ENCODE measurements at places on chromosomes 7 and 10.

- DNase-seq, result no peak
Observed at GRCh38 chr10:85008488-85009184, 680.2 kb downstream of the CCSER2 start.

- no peak for DNase-seq
Observed at GRCh38 chr10:97380516-97380915, 20.6 kb downstream of the RRP12 start.

DNA sequence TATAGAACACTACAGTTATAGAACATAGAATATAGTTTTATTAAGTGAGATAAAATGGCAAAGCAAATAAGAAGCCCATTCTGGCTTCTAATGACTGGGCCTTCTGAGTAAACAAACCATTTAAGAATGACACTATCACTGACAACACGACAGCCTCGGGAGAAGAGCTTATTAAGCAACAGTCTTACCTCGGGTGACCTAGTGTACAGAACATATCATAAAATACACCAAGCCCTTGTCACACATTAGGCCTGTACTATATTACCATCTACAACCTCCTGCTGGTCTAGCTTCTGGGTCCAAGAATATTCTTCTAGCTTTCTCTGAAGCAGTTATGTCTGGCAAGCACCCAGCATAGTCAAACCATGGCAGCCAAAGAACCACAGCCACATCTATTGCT is 32.0 kb downstream of the CCDC186 start:
- DNase-seq, result no peak

DNA sequence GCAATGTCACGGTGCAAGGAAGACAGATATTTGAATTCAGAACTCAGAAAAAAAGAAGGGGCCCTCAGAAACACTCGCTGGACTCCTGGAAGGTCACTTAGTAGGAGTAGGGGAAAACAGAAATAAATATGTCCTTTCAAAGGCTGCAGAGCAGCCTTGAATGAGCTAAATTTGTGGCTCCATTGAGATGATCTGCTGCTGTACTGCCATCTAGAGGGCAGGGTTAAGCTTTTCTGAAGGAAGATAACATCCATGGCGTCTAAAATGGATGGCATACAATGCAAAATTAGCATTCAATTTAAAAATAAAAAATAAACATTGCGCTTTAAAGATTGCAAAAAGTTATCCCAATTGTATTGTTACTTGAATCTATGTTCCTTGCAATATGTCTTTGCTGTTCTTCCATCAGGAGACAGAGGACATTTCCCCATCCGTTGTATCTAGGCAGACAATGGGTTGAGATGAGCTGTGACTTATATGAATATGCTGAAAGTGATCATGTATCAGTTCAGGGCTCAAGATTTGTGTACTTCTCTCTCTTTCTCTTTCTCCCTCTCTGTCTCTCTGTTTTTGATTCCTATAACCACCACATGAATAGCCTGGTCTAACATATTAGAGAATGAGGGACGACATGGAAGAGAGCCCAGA is 642.2 kb downstream of the SH2D4B start:
- DNase-seq, result no peak

DNA sequence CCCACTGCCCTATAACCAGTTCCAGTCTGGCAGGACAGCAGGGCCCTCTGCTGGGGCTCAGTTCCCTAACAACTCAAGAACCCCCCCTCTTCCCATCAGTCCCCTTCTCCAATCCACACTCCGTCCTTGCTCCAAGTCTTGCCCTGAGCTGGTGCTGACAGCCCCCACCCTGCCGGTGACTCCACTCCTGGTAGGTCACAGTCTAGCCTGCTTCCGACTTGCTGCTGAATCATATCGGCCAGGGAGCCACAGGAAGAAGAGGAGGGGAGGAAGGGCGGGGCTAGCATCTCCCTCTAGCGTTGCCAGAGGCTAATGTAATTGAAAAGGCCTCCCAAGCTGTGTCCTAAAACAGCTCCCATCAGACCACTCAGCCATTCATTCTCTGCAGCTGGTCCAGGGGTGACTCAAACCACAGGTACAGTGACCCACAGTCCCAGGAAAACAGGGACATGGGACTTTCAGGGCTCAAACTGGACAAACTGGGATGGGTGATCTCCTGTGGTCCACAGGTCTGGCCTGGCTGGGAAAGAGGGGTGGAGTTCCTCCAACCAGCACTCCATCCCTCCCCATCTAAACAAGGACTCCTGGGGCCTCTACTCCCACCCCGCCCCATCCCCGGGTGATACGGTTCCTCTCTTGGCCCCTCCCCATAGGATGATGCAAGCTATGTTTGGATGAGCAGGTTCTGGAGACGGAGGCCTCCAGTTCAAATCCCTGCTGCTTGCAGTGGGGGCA is 158.8 kb downstream of the SH3PXD2A start:
- peak; percentile 82 for DNase-seq

GRCh38 chr7:92973293-92973731 is 136.9 kb upstream of the CDK6 start:
- DNase-seq, result no peak

- DNase-seq, result no peak
Observed at GRCh38 chr7:84021292-84021908, 173.2 kb downstream of the SEMA3A start.

GRCh38 chr7:80804589-80804988 is 114.3 kb downstream of the SEMA3C start:
- DNase-seq, result no peak

DNA sequence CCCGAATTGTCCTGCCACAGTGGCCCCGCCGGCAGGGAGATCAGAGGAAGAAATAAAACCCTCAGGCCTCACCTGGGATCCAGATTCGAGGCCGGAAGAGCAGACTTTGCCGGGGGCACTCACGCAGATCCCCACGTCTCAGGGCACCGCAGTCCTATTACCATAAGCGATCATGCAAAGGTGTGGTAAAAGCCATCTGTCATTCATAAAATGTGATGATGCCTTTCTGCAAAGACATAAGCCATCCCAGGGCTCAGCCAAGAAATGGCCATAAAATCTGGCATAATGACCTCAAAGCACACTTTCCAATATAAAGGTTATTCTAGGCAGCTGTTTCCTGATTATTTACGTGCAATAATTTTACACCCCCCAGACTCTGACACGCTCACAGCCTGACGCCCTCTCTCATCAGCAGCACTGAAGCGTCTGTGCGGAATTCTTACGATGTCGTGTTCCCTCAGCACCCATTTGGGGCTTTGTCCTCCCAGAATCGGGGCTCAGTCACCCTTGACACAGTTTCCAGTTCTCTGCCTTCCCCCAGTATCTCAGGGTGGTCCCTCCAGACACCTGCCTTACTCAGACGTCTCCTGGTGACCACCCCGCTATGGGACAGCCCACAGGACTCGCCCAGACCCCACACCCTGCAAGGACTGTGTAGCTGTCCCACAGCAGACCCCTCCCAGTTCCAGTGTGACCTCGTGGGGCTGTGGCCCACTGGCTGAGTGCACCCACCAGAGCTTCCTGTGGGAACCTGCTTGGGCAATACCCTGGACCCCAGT is 74.3 kb upstream of the FAM20C start:
- no peak for DNase-seq

- DNase-seq, result no peak
Observed at GRCh38 chr10:29508554-29509244, 126.1 kb downstream of the SVIL start.

DNA sequence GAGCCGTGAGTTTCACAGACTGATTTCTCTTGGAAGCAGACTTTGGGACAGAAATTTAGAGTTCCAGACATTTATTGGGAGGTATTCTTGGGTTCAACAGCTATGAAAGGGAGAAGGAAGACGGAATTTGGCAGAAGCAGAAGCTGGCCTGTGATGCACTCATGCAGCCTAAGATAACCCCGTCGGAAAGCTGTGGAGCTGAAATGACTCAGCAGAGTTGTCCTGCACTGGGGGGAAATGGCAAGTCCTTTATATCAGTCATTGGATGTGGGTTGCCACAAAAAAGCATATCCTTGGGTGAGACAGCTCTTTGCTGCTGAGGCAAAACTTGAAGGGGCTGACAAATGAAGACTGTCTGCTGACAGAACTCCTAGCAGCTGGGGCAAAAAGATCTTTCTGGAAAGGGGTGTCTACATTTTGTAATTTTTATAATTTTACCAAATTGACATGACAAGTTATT is 11.5 kb upstream of the MICU1 start:
- DNase-seq, result peak; percentile 6

- no peak for DNase-seq
Observed at GRCh38 chr7:72754312-72754711, 73.7 kb downstream of the TYW1B start.

- DNase-seq, result no peak
Observed at GRCh38 chr10:113867904-113868303, 13.4 kb downstream of the NHLRC2 start.

- DNase-seq, result no peak
Observed at GRCh38 chr10:62073429-62073828, 171.9 kb downstream of the ARID5B start.

DNA sequence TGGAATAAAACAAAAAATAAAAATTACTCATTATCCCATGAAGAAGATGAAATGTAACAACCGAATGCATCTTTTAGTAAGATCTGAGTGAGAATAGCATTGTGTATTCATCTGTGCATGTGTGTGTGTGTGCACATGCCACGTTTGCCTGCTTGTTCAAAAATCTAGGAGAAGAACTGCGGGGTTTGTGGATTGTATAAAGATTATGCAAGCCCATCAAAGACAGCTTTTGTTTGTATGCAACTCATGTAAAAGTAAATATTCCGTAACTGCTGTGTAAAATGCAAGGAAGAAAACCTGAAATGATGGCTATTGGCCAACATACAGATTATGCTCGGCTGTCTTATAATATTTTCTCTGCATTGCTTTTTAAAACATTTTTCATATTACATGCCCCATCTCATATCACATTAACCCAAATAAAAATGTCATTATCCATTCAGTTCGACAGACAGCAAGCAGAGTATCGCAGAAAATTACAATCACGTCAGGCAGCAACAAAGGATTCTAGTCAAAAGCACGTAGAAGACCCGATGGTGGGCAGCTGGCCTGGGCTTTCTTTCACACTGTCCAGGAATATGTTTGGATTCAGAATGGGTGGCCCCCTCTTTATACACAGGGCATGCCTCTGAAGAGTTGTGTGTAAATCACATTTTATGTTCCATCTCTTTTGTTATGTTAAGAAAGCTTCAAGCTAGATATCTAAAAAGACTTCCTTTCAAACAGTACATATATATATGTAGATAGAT is 114.0 kb downstream of the PARP12 start:
- DNase-seq, result no peak

- no peak for DNase-seq
Observed at GRCh38 chr7:93860261-93860660, 30.3 kb downstream of the TFPI2 start.

- DNase-seq, result no peak
Observed at GRCh38 chr10:100524638-100525037, 5.0 kb upstream of the SEC31B start.

DNA sequence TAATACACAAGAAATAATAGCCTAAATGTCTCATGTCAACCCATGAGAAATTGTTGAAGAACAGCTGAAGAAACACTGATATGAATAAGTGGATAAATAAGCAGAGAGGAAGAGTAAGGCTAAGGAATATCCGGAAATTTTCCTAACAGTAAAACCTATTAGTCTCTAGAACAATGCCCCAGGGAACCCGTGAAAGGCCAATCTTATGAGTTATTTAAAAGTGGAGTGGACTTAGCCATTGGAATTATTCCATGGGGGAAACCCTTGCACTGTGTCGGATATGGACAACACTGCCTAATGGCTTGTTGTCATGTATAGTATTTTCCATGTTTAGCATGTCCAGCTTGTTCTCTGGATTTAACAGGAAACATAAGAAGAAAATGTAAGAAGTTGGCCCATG is 217.2 kb upstream of the PLXNA4 start:
- no peak for DNase-seq

- no peak for DNase-seq
Observed at GRCh38 chr7:77326131-77326530, 90.0 kb downstream of the GSAP start.

GRCh38 chr10:132111871-132112341 is 46.2 kb downstream of the JAKMIP3 start:
- no peak for DNase-seq

DNA sequence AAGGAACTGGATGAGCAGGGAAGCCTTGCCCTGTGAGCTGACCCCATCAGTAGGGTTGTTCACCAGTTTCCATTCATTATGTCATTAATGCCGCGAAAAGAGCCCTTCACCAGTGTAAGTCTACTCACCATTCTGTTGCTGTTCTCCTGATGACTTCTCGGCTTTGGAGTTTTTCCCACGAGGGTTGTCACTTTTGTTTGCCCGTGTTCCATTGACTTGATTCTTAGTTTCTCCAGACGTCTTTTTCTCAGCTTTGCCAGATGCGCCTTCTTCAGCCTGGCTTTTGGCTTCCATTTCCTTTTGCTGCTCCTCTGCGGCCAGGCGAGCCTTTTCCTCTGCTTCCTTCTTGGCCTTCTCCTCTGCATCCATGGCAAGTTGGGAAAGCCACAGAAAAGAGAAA is 128.8 kb downstream of the PPP1R17 start:
- no peak for DNase-seq

DNA sequence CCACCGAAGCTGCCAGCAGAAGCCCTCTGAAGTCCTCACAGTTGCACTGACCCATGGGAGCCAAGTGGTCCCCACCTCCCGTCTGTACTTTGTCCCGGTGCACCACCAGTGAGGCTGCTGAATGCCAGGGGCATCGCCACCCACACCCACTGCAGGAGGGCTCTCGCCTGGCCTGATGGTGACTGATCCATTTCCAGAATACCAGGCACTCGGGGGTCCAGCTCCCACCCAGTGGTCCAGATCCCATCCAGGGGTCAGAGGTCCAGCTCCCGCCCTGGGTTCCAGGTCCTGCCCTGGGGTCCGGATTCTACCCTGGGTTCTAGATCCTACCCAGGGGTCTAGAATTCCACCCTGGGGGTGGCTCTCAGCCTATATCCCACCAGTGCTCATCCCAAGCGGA is 9.1 kb upstream of the JAKMIP3 start:
- DNase-seq, result no peak

- DNase-seq, result no peak
Observed at GRCh38 chr10:97575127-97575668, 2.6 kb downstream of the ANKRD2 start.

DNA sequence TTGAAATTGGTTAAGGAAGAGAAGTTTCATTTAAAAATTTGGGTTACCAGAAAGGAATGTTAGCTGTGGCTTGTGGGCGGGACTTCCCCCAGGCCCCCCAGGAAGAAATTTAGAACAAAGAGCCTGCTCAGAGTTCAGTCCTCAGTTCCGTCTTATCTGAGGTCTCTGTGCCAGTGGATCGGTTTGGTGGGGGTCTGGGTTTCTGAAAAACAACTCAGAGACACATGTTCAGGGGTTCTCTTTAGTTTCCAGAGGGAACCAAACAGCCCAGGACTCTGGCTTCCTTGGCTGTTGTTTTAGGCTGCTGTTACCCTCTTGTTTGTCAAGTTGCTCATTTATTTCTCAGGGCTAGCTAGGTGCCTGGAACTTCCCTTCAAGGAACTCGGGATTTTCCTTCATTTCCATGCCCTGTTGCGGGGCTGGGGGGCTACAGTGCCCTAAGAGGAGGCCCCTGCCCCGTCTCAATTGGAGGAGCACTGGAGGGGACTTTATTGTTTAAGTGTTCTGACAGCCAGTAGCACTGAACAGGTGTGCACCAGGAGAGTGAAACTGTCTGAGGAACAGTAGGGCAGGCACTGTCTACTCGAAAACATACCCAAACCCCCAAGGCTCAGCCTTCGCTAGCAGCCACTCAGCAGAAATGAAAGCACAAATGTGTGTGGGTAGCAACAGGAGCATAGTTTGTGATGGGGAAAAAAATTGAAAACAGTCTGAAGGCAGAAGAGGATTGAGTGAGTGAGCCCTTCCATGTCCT is 59.9 kb downstream of the ALOX5 start:
- peak; percentile 39 for DNase-seq
